ENCODE measurements at places on chromosomes 3 and 15.

- no peak for DNase-seq
Observed at GRCh38 chr3:197196192-197196591, 102.2 kb downstream of the DLG1 start.

DNA sequence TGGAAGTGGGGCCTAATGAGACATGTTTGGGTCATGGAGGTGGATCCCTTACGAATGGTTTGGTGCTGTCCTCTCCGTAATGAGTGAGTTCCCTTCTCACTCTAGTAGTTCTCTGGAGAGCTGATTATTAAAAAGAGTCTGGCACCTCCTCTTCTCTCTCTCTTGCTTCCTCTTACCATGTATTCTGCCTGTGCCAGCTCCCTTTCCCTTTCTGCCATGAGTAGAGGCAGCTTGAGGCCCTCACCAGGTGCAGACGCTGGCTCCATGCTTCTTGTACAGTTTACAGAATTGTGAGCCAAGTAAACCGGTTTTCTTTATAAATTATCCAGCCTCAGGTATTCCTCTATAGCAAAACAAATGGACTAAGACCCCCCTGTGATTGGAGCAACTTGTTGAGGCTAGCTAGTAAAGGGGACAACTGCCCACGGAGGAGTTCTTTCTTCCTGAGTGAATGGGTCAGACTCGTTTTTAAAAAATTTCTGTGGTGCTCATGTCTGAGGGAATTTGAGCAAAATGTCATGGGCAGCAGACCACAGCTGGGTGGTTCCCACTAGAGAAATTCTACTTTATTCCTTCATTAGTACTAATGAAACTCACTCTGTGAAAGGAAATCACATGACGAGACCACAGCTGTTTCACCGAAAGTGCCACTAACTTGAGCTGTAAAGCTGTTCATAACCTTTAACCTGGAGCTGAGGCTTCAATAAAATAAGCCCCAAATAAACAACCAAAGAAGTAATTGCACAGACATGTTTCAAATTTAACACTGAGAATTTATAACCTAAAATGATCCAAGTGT is 210.0 kb downstream of the NFKBIZ start:
- no peak for DNase-seq

DNA sequence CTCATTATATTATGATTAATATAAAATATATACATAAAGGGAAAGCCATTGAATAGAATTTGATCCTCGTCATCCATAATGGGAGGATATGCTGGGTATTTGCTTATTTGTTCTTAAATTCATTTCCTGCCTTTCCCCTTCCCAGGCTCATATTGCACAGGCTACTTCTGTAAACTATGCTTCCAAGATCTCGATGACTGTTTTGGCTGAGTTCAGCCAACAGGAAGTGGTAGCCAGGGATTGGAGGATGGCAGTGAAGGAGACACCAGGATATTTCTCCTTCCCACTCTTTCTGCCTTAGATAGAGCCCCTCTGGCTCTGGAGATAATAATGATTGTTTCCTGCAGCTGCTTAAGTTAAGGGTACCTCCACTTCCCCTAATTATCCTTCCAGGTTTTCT is 44.3 kb upstream of the DYNC1LI1 start:
- DNase-seq = peak; percentile 78

GRCh38 chr3:10709110-10709781 is 106.8 kb upstream of the SLC6A11 start:
- no peak for DNase-seq

DNA sequence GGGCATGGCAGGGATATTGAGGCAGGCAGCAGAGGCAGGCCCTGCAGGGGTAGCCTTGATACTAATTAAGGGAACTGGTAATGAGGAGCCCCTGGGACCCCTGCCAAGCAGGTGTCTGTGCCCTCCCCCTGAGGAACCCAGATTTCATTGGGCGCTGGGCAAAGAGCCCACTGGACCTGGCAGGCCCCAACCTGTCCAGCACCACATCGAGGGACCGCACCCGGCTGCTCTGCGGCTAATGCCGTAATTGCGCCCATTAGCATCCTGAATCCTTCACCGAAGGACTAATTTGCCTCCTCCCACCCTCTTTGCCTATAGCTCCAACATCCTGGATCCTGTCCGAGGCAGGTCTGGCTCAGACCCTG is 13.7 kb upstream of the SEMA3B start:
- DNase-seq = no peak

DNA sequence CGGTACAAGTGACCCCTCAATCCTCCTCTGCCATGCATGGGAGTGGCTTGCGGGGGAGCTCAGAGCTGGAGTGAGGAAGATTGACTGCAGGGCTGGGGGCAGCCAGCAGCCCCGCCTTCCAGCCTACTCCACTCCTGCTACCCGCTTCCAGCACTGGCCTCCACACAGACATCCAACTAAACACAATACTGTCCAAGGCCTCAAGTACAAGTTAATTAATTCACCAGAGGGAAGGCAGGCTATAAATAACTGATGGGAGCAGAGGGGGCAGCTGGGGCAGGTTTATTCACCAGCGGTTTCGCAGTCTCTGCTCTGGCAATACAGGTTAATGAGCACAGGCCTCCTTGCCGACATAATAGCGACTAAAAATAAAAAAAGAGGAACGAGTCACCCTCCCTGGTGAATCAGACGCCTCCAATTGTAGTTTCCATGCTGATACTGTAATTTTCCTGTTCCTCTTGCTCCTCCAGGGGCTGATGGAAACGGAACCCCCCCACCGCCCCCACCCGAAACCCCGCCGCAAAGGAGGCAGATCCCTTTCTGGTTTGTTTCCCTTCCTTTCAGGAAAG is 166.4 kb upstream of the TLE3 start:
- no peak for DNase-seq

Data from ELR (cell line).